Hindlimb muscle (tissue), 1 donor: ENCODE measurements at places on chromosomes 6 and 20. TPM values are rescaled to one million over a fixed set of nuclear protein-coding genes. Genes with fewer than 3 reads are reported as not detected.

DNA sequence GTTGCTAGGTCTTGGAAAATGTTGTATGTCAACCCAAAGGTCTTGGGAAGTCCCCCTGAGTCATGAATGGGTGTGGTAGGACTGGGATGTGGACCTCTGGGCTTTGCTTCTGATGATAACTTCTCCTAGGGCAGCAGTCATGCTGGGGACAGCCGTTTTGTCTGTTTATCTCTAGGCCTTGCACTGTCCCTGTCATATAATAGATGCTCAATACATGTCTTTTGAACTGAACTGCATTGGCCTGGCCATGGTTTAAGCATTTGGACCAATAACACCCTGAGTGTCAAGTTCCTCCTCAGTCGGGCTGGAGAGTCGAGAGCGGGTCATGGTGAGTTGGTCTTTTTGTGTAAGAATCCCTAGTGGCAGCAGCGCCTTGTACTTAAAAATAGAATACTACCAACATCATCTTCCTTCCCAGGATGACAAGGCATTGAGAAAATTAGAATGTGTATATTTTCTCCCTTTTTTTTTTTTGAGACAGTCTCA lies 43.1 kb downstream of the E2F3 start:
- no peak for DNase-seq

DNA sequence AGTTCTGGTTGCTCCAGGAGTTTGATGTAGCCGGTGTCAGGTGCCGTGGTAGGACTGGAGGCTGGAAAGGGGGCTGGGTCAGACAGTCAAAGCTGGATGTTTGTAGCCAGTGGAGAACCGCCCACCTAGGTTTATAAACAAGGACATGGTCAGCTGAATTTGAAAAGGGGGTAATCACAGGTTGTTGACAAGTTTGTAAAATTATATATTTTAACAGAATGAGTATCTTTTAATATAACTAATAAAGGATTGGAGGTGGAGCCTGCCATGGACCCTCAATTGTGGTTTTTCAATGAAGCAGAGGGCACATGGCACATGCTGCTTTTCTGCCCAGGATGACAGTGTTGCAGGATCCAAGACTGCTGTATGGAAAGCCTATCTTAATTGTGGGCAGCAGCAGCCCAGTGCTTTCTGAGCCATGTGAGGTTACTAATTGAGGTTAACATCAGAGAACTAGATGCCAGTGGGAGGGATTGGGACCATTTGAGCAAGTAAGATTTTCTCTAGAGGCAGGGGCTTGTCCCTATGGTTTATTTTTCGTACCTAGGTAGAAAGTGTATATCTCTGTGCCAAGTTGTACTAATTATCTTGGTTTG lies 9.7 kb downstream of the HECA start:
- DNase-seq = no peak

DNA sequence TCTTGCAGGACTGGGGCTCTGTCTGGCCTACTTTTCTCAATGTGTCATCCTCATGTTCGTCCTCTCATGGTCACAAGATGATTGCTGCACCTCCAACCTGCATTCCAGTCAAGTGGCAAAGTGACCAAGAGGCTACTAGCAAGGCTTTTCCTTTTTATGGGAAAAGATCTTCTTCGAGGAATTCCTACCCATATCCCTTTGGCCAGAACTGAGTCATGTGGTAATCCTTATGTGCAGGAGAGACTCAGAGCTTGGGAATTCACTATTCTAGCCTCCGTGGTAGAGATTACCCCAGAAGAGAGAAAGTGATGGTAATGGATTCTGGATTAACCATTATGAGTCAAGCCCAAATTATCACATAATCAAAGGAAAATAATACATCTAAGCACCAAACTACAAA lies 162.7 kb downstream of the KCNQ5 start:
- DNase-seq = no peak

GRCh38 chr6:37889486-37889885 lies 70.0 kb downstream of the ZFAND3 start:
- DNase-seq = no peak

DNA sequence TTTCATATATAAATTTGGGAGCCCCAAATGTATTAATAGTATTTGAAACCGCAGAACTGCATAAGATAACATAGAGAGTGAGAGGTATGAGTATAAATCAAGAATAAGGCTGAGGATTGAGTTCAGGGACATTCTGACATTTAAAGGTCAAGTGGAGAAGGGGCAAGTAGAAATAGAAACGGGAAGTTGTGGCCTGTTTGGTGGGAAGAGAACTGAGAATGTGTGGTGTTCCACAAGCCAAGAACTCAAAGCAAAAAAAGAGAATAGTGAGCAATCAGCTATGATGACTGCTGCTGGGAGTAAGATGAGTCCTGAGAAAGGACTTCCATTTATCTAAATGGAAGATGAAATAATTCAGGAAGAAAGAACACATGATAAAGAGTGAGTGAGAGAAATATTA lies 418.4 kb downstream of the CD109 start:
- DNase-seq = no peak

DNA sequence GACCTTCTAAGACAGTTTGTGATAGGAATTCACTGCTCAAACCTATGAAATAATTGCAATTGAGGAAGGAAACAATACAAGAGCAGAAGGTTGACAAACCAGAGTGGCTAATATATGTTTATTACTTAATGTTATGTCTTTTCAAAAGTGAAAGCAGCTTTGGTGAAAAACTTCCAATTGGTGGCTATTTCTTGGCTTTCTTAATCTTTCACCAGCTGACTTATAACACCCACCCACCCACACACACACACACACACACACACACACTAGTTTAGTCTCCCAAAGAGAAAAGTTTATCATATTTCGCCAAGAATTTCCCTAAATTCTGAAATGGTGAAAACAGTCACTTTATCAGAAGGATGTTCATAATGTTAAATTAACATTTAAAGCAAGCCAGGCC lies 583.5 kb downstream of the EYS start:
- DNase-seq = no peak

DNA sequence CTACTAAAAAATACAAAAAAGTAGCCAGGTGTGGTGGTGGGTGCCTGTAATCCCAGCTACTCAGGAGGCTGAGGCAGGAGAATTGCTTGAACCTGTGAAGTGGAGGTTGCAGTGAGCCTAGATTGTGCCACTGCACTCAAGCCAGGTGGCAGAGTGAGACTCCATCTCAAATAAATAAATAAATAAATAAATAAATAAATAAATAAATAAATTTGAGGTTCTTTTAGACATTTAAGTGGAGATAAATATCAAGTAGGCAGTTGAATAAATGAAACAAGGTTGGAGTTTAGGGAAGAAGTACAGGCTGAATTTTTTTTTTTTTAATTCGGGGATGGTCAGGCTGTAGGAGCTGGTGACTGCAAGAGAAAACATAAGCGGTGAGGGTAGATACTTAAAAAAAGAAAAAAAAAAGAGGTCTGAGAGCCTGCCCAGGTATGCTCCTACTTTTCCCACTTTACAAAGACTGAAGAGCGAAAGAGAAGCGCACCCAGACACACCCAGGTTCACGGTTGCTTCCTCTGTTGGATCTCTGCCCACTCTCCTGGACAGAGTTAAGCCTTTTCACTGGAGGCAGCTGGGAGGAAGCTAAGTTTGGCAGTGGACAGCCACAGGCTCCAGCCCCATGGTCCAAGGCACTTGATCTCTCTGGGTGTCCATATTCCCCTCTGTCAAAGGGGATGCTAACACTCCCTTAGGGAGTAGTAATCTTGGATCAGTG lies 100.9 kb upstream of the PRDM1 start:
- no peak for DNase-seq

DNA sequence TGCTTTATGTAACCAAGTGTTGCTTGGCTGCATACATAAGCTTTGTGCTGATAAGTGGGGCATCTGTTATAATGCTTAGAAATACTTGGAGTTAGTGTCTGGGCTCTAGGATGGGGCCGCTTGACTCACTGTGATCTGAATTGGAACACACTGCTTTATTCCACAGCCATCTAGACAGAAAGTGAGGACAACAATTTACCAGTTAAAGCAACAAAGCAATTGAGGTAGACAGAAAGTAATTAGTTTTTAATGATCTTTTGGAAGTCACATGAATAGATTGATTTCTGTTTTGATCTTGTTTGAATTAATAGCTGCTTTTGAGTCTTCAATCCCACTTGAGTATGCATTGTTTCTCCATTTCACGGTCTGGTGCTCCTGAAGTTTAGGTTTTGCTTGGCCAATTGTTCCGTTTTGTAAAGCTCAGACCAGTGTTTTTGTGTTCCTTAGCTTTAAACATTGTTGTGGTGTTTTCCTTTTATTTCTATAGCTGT lies 157.5 kb downstream of the TRMT11 start:
- no peak for DNase-seq

DNA sequence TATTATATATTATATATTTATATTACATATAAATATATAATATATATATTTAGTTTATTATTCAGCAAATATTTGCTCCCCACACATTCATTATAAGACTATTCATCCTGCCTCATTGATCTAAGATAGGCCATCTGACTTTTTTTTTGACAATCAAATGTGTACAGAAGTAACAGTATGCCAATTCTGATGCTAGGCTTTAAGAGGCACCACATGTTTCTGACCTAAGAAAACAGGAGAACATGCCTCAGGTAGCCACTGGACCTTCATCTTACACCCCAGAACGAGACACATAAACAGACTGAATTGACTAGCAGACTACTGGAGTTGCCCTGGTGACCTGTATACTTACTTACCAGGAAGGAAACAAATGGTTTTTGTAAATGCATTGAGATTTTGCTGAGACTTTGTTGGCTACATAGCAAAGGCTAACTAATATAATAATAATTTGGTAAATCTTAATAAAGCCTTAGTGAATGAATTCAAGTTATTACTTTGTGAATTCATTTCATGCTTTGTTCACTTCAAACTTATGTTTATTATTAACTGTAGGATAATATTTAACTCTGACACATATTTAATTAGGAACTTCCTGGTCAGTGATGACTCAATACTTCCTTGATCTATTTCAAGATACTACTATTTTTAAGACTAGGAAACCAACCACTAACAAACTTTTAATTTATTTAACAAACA lies 13.4 kb upstream of the MYO6 start:
- DNase-seq = no peak

DNA sequence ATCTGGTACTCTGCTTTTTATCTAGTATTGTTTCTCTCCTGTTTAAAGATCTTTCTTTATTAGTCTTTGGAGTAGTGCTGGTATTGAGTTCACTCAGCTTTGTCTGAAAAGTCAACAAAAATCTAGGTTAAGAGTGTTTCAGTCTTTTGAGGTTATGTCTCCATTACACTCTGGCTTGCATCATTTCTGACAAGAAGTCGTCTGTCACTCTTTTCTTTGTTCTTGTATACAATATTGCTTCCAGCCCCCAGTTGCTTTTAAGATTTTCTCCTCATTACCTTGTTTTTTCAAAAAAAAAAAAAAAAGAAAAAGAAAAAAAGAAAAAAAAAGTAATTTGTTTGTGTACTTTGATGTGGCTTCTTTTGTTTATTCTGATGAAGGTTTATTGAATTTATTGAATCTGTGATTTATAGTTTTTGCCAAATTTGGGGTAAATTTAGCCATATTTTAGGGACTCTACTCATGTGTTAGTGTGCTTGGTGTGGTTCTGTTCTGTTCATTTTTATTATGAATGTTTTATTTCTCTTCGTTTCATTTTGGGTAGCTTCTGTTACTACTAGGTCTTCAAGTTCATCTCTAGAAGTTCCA lies 408.9 kb downstream of the CDKAL1 start:
- no peak for DNase-seq

DNA sequence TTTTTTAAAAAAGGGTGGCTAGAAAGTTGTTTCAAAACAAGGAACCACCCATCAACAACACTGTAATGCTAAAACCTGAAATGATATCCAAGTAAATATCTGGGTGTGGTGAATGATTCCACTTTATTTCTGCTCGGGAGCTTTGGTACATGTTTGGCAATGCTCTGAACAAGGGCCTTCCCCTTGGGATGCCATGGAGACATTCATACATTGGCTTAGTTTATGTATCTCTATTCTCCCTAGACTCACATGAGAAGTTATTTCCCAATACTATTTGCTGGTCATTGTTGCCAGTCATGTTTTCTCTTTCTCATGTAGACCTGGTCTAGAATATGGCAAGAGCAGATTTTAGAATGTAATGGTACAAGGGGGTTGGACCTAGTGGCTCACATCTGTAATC lies 22.9 kb downstream of the ADTRP start:
- no peak for DNase-seq

DNA sequence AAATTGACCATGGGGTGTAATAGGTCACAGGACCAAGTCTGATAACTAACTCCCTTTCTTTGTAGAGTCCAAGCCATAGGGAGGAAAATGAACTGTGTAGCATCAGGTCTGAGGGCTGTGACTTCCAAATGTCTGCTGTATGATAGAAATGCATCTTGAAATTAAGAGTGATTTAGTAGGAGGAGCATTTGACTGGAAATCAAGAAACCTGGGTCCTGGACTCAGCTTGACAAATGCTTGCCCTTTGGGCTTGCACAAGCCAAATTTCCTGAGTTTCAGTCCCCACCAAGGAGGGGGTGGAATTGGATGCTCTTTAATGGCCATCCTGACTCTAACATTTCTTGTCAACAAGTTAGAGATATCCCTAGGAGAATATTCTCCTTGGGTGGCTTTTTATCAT lies 187.0 kb downstream of the PDE7B start:
- DNase-seq = no peak

DNA sequence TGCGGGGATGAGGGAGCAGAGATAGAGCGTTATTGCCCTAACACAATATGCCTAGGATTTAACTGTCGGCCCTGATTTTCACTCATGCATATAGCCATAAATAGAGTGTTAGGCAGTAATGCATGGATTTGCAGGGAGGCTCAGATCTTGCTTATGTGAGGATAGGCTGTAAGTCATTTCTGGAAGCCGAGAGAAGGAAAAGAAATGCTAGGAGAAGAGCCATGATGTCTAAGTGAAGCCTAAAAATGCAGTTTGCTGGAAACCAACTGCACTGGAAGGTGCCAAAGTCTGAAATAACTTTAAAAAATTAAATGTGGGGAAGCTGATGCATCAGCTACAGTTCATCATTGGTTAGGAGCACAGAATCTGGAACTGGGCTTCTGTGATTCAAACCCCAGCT lies 54.3 kb downstream of the ADTRP start:
- DNase-seq = no peak

Gene BAG2
- 8.8 TPM for polyA plus RNA-seq

Gene RFX6
- polyA plus RNA-seq = not detected

Gene GMPR
- 55.0 TPM for polyA plus RNA-seq

Gene SLX4IP
- polyA plus RNA-seq = 4.9 TPM

Gene DPPA5
- polyA plus RNA-seq = not detected

Gene TBC1D22B
- 6.8 TPM for polyA plus RNA-seq

Gene MEA1
- polyA plus RNA-seq = 38.2 TPM
